Jurkat, Clone E6-1 (cell line): ENCODE measurements at places on chromosomes 11 and 22.

DNA sequence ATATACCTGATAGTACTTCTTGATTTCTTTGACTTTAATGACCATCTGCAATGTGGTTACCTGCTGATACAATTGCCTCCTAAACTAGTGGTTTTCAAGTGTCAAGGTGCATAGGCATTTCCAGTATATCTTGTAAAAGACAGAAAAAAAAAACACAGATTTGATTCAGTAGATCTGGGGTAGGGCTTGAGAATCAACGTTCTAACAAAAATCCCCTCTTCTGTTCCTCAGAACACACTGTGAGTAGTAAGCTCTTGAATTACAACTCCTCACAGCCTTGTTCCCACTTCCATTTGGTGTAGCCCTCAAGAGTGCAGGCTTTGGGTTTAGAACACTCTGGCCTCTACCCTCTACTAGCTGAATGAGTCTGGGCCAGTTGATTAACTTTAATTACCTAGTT lies 78.0 kb upstream of the CTSC start:
- peak; percentile 41 for DNase-seq

- DNase-seq = no peak
These were observed 28.9 kb upstream of the YAP1 start for GRCh38 chr11:102081313-102081712.

- peak; percentile 99 for DNase-seq
These were observed at the start of the genes COA4 and PAAF1 for GRCh38 chr11:73876424-73877310. Gene COA4, minus strand, starts transcription at chr11:73876846. Its CDS starts 3,468 bp downstream, at chr11:73873378. Gene PAAF1, plus strand, starts transcription at chr11:73876999. Its CDS starts 23 bp downstream, at chr11:73877022.

GRCh38 chr22:24816806-24817205 lies 10.8 kb downstream of the SGSM1 start:
- DNase-seq = no peak

DNA sequence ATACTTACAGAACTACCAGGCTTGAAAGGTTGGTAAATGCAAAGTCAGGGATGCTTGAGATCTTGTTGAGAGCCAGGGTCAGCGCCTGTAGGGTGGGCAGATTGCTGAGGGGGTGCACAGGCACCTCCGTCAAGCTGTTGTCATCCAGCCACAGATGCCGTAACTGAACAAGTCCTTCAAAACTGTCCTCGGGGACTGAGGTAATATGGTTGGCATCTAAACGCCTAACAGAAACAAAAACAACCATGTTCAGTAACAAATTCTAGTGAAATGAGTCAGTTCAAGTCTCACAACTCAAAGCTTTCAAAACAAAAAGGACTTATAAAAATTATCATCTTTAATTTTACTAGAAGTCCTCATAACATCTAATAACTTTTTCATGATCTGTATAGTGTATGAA lies 22.2 kb upstream of the CCDC34 start:
- DNase-seq = no peak
